HT-29 (cell line): ENCODE measurements at places on chromosomes 7 and 10. TPM values are rescaled to one million over a fixed set of nuclear protein-coding genes. Genes with fewer than 3 reads are reported as not detected.

DNA sequence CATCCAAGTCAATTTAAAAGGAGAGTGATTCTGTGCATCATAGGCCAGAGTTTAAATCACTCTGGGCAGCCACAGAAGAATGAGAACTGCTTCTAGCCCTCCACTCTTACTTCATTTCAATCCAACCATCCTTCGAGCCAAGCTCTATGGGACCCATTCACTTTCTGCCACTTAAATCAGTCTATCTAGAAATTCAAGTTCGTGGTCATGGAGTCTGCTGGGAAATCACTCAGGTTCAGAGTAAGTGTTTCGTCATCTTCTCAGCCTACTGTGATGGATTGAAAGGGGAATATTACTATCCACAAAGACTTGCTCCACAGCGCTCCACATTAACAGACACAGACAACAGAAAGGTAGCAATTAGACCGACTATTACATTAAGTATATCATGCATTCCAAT lies 4.6 kb downstream of the DCLRE1C start:
- no peak for DNase-seq

- no peak for DNase-seq
Measured at GRCh38 chr10:120794390-120794789, 56.8 kb upstream of the WDR11 start.

GRCh38 chr7:116862951-116863670 lies 724 bp downstream of the CAPZA2 start:
- DNase-seq = peak; percentile 57

GNGT1 gene
- not detected in 2 replicates for total RNA-seq
